Inflammatory macrophage (primary cell): ENCODE measurements at places on chromosomes 3 and 15.

- no peak for DNase-seq
Measured at GRCh38 chr3:7959094-7959493, 542.5 kb upstream of the LMCD1 start.

DNA sequence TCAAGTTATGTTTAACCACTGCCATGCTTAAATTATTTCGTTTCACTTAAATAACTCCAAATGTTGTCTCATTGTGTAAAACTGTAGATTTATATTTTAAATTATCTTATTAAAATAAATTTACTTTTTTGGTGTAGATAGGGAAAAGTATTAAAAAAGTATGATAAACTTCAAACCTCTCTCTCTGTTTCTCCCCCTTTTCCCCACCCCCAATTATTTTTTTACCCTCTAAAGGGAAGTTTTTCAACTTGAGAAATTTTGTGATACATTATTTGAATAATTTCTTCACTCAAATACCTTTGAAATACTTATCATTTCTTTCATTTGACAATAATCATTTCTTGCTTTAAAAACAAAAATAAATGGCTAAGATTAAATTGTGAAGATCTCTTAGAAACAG, 66.9 kb upstream of the EIF1B start:
- no peak for DNase-seq

DNA sequence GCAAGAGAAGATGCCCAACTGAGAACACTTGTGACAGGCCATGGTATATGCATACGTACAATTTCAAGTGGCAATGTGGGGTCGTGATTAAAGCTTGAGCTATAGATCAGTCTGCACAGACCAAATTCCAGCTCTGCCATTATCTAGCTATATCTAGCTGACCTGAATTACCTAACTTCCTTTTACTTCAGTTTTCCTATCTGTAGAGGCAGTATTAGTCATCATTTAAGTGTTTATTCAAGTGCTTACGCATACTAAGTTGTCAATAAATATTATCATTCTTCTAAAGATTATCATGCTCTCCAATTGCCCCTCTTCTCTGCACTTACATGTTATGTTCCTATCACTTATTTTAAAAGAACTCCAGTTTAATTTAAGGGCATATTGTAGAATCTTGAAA, 87.9 kb downstream of the ARPP21 start:
- DNase-seq: no peak

- DNase-seq: no peak
Measured at GRCh38 chr3:123953735-123954134, 7.3 kb downstream of the CCDC14 start.

DNA sequence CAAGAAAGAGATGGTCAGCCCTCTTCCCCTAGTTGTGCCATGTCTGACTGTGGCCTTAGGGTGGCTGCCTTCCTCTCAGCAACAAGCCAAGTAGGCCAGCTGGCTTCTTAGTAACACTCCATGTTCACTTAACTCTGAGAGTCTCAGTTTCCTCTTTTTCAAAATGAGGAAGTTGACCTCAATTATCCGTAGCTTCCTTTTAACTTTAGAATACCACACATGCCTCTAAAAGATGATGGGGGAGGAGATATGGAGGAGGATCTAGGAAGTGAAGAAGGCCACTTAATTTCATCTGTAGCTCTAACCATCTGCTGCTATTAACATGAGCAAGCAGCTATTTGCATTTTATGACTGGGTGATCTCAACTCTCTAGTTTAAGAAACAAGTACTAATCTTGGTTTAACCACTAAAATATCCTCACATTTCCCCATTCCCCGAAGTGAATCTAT, 32.9 kb downstream of the CD200R1L start:
- peak; percentile 98 for DNase-seq

DNA sequence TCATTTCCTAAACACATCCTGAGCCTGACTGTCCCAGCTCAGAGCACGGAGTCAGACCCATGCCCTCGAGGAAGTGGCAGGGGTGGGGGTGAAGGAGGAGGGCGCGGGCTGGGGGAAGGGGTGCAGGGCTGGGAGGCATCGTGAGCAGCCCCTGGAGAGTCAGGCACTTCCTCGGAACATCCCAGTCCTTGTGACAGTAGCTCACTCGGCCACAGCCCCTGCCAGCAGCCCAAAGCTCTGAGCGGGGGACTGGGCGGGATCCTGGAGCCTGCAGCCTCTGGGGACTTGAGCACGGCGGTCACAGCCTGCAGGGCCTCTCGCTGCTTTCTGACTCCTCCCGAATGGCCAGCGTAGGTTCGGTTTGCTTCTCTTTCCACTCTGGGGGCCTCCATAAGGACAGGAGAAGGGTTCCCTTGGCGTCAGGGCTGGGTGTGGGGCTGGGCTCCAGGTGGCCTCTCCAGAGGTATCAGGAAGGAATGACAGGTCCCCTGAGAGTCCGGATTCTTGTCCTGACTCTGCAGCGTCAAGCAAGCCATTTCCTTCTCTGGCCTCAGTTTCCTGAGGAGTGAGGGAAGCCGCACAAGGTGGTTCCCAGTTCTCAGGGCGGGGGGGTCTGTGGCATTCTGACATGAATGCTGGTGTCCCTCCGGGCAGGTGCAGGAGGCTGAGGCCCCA, 20.9 kb downstream of the PSTPIP1 start:
- DNase-seq: peak; percentile 58

DNA sequence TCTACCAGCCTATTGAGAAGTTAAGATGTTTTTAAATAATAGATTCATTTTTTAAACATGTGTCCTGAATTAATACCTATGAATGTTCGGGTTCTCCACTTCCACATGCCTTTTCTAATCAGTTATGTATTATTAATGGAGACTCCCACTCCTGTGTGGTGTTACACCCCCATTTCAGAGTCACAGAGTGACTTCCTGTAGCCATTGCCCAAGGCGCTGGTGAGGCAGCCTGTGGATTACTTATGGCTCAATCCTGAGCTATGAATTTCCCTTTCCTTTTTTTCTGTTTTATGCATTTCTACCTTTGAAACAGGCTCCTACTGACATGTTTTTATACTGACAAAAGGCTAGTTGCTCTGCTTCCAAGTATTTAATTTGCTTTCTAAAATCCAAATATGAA, 162.3 kb downstream of the GABRG3 start:
- DNase-seq: no peak

DNA sequence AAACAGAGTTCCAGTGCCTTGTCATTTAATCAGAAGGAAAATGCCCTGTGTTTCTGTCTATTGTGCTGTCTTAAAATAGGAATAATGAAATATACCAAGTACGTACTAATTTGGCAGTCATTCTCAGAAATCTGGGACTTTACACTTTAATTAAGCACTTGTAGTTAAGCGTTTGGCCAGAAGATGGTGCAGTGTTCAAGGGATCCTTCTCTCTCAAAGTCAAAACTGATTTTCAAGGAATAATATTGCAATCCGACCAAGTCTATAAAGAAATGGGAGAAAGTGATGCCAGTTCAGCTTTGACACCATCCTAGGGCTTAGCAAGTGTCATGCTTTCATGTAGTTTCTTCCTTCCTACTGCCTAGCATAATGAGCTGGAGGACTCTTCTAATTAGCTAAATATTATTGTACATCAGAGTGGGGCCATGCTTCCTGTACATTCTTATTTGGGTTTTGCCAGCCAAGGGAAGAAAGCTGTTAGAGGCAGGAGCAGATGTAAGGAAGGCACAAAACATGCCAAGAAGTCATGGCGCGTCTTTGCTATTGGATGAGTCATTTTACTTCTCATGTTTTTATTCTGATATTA, 64.8 kb downstream of the SAMMSON start:
- peak; percentile 47 for DNase-seq

GRCh38 chr15:95645791-95646338, 684.6 kb upstream of the NR2F2 start:
- DNase-seq: no peak

DNA sequence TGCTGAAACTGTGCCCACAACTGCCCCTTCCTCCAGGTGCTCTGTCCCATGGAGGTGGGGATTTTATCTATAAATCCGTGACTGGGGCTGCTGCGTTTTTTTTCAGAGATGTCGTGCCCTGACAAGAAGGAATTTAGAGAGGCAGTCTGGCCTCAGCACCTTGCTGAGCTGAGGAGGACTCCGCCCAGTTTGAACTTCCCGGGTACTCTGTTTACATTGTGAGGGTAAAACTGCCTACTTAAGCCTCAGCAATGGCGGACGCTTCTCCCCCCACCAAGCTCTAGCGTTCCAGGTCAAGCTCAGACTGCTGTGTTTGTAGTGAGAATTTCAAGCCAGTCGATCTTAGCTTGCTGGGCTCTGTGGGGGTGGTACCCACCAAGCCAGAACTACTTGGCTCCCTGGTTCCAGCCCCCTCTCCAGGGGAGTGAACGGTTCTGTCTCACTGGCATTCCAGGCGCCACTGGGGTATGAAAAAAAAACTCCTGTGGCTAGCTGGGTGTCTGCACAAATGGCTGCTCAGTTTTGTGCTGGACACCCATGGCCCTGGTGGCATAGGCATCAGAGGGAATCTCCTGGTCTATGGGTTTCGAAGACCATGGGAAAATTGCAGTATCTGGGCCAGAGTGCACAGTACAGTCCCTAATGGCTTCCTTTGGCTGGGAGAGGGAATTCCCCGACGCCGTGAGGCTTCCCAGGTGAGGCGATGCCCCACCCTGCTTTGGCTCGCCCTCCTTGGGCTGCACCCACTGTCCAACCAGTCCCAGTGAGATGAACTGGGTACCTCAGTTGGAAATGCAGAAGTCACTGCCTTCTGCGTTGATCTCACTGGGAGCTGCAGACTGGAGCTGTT, 68.5 kb upstream of the SGO1 start:
- no peak for DNase-seq

DNA sequence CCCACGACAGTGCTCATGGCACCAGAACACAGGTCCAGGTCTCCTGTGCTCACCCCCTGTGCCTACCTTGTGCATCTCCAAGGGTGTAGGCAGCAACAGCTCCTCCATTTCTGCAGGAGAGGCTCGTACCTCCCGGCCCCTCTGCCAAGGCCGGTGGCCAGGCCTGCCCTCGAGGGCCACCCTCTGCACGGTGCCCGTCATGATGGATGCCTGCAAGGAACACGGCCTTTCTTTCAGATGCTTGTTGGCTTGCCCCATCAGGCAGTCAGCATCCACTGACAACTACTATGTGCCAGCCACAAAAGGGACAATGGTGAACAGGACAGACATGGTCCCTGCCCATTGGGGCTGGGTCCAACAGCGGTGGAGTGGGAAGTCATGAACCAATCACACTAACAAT, 43.8 kb downstream of the GRIP2 start:
- DNase-seq: no peak

DNA sequence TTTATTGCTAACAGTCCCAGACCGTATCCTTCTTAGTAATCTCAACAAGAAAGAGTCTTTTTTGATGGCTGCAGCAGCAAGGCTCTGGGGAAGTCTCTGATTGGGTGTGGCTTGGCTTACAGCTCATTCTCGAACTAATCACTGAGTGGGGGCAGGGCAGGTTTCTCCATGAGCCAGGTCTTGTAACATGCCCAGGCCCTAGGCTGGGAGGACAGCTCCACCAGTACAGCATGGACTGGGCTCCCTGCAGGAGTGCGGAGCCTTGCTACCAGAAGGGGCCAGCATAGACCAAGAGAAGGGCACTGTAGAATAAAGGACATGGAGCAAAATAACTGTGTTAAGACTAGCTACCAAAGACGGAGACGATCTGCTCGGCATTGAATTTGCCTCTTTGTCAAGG, 7.2 kb downstream of the CD276 start:
- DNase-seq: peak; percentile 38

DNA sequence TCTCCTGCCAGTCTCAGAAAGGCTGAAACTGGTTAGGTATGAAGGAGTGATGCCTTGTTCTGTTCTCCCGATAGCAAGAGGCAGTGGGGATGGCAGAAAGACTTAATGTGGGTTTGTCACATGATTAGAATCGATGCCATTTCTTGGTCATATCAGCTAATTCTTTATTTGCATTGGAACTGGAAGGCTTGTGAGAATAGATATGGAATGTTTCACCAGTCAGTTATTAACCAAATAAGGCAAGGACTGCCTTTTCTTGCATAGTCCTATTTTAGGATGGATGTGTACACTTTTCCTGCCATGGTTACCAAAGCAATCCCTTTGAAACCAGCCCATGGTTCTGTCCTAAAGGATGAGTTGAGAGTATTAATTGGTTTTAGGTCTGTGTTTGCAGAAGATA, 33.7 kb downstream of the FILIP1L start:
- DNase-seq: no peak

- no peak for DNase-seq
Measured at GRCh38 chr3:134347551-134347950, 26.7 kb downstream of the AMOTL2 start.

DNA sequence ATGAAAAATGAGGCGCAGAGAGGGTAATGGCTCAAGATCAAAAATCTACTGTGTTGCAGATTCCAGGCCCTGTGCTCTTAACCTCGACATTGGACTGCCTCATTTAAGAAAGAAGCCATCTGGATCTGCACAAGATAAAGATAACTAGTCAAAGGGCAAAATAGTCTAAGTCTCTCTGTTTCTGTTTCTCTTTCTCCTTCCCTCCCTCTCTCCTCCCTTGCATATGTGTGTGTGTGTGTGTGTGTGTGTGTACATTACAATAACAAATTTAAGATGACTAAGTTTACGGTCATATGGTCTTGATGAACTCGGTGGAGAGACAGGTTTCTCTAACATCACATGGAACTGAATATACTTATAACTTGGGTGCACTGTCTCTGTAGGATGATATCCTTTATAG, 69.2 kb downstream of the MEIS2 start:
- DNase-seq: no peak

GRCh38 chr15:62880278-62880677, 162.3 kb upstream of the TPM1 start:
- DNase-seq: peak; percentile 57

DNA sequence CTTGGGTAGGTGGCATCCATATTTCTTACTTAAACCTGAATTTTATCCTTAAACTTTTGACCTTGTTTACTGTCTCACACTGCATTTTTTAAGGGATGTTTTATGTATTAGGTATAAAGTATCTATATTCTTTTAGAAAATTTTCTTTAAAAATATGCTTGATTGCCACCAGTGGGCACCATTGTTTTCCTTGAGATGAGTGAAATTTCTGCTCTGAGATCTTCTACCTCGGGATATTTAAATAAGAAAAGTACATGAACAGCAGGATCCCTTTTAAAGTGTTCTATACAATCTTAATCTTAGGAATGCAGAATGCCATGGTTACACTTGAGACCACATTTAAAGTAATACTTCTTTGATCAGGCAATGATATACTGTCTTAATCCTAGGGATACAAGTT, 108.7 kb downstream of the SLMAP start:
- DNase-seq: no peak

GRCh38 chr15:98076021-98076816, 115.7 kb downstream of the ARRDC4 start:
- DNase-seq: peak; percentile 79

- no peak for DNase-seq
Measured at GRCh38 chr3:104385421-104385820, 981.3 kb upstream of the ALCAM start.
